Neural progenitor cell (in vitro differentiated cells): ENCODE measurements at places on chromosomes 5 and 9.

- DNase-seq = no peak
- H3K4me3 ChIP-seq = no peak overlapping the region
- H3K27ac ChIP-seq = no peak overlapping the region
- no peaks in the 10 kb centered on the region for H3K36me3 ChIP-seq
These were observed 317.8 kb upstream of the ADCY2 start for GRCh38 chr5:7078101-7078500.

- peak; percentile 34 for DNase-seq
- H3K4me1 ChIP-seq = peaks cover 44% of the 10 kb centered on the region
- no peak overlapping the region for H3K27ac ChIP-seq
- H3K36me3 ChIP-seq = no peaks in the 10 kb centered on the region
These were observed 340 bp downstream of the ELAVL2 start for GRCh38 chr9:23825700-23826099.

- H3K4me3 ChIP-seq = no peak overlapping the region
- no peaks in the 10 kb centered on the region for H3K4me1 ChIP-seq
- H3K27ac ChIP-seq = no peak overlapping the region
- no peaks in the 10 kb centered on the region for H3K27me3 ChIP-seq
- DNase-seq = no peak
- H3K36me3 ChIP-seq = no peaks in the 10 kb centered on the region
These were observed 188.7 kb upstream of the ITGA1 start for GRCh38 chr5:52598968-52599367.

GRCh38 chr5:164255598-164256213 is 750.3 kb downstream of the MAT2B start:
- H3K36me3 ChIP-seq = no peaks in the 10 kb centered on the region
- H3K27ac ChIP-seq = no peak overlapping the region
- no peak for DNase-seq
- no peaks in the 10 kb centered on the region for H3K4me1 ChIP-seq
- no peaks in the 10 kb centered on the region for H3K27me3 ChIP-seq

GRCh38 chr9:68552700-68553476 is 12.2 kb upstream of the TMEM252 start:
- H3K27me3 ChIP-seq = peaks cover 75% of the 10 kb centered on the region
- no peaks in the 10 kb centered on the region for H3K36me3 ChIP-seq
- H3K27ac ChIP-seq = no peak overlapping the region
- no peak overlapping the region for H3K4me3 ChIP-seq
- H3K4me1 ChIP-seq = peaks cover 25% of the 10 kb centered on the region

- H3K36me3 ChIP-seq = no peaks in the 10 kb centered on the region
- H3K27ac ChIP-seq = no peak overlapping the region
- no peaks in the 10 kb centered on the region for H3K27me3 ChIP-seq
- peaks cover 9% of the 10 kb centered on the region for H3K4me1 ChIP-seq
These were observed 99.6 kb downstream of the TRIM32 start for GRCh38 chr9:116786737-116787136.

GRCh38 chr9:33044677-33045282 is 19.7 kb downstream of the DNAJA1 start:
- peak overlapping the region; percentile 60 for H3K4me3 ChIP-seq
- no peaks in the 10 kb centered on the region for H3K36me3 ChIP-seq
- peaks cover 5% of the 10 kb centered on the region for H3K4me1 ChIP-seq
- no peaks in the 10 kb centered on the region for H3K27me3 ChIP-seq

GRCh38 chr5:109961751-109962150 is 272.0 kb downstream of the MAN2A1 start:
- H3K4me1 ChIP-seq = peaks cover 2% of the 10 kb centered on the region
- no peak for DNase-seq
- no peak overlapping the region for H3K27ac ChIP-seq
- H3K27me3 ChIP-seq = no peaks in the 10 kb centered on the region

DNA sequence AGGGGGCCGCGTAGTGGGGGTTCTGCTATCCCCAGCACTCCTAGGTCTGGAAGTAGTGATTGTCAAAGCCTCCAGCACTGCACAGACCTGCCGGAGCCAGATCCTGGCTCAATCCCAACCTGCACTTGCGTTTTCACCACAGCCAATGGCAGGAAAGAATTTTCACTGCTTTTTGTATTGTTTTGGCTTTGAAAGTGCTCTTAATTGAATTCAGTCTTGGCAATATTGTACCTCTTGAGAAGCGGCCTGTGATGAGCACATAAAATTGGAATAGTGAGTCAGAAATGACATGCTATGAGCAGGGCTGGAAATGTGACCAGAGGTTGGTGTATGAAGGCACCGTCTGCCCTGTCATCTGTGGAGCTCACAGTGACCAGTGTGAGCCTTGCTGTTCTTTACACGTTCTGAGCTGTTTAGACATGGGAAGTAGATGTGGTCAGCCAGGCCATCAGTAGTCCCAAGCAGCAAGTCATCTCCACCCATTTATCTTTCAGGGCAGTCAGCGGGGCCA is 41.5 kb downstream of the SECISBP2 start:
- no peaks in the 10 kb centered on the region for H3K27me3 ChIP-seq
- no peak overlapping the region for H3K4me3 ChIP-seq
- peaks cover 17% of the 10 kb centered on the region for H3K4me1 ChIP-seq
- no peaks in the 10 kb centered on the region for H3K36me3 ChIP-seq

DNA sequence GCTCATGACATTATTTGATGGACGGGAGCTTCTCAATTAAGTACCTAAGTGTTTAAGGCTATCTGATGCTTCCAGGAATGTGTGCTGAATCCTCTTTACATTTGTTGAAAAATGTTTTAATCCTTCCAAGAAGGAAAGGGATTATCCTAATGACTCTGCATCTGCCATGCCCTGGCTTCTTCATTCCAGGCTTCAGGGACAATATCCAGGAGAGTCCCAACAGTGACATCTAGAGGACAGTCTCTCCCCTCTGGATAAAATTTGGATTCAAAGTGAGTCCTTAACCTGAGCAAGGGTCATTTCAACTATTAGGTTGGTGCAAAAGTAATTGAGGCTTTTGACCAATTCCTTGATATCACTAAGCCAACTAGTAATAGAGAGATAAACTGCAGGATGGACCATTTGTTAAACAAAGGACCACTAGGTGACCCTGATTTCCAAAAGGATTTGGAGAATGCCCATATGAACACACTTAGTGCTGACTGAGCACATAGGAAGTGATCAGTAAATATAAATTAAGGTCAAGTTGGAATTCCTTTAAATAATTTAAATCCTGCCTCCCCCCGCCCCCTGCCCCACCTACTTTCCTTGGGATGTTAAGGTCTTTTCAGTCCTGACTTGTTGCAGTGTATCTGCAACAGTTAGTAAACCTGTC is 19.1 kb downstream of the TNFSF8 start:
- H3K27ac ChIP-seq = no peak overlapping the region
- no peaks in the 10 kb centered on the region for H3K4me1 ChIP-seq
- H3K36me3 ChIP-seq = no peaks in the 10 kb centered on the region

GRCh38 chr5:107958861-107959260 is 288.1 kb upstream of the EFNA5 start:
- H3K4me3 ChIP-seq = no peak overlapping the region
- no peaks in the 10 kb centered on the region for H3K36me3 ChIP-seq
- DNase-seq = no peak
- no peak overlapping the region for H3K27ac ChIP-seq

- DNase-seq = no peak
- peaks cover 6% of the 10 kb centered on the region for H3K4me1 ChIP-seq
- H3K4me3 ChIP-seq = no peak overlapping the region
These were observed 40.4 kb upstream of the ORM1 start for GRCh38 chr9:114282507-114282906.

DNA sequence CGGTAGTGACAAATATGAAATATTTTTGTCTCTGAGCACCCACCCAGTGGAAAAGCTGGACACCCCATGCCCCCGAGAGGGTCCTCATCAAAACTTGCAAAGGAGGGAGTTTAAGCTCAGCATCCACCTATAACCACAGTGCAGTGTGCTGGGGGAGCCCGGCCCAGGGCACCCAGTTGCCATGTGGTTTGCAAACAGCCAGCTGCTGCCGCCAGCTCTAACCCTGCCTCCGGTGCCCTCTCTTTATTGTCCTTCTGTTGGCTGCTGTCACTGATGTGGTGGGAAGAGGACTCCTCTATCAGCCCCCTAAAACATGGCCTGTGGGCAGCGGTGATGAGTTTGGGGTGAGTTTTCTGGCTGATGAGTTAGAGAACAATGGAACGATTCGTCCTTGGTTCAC is 160.9 kb upstream of the MVB12B start:
- H3K36me3 ChIP-seq = no peaks in the 10 kb centered on the region
- no peaks in the 10 kb centered on the region for H3K4me1 ChIP-seq
- H3K27ac ChIP-seq = no peak overlapping the region
- H3K4me3 ChIP-seq = no peak overlapping the region

DNA sequence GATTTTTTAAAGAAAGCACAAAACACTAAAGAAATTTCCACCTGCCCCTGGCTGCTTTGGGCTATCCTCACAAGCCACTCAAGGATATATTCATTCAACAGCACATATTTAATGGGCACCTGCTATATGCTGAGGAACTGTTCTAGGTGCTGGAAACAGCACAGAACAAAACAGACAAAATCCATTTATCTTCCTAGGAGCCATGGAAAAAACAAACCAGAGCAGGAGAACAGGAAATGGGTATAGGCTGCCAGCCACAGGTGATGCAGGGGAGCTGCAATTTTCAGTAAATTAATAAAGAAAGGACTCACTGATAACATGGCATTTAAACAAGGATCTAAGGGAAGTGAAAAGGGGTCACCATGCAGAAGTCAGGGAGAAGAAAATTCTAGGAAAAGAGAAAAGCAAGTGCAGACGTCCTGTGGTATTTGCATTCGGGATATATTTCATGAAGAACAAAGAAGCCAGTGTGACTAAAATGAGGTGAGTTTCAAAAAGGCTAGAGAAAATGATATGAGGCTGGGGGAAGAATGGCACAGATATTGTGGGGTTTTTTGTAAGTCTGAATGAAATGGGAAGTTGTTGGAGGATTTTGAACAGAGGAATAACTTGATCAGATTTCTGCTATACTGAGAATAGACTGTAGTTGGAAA is 152.2 kb downstream of the ADAMTSL1 start:
- H3K36me3 ChIP-seq = no peaks in the 10 kb centered on the region
- no peak overlapping the region for H3K4me3 ChIP-seq
- peaks cover 8% of the 10 kb centered on the region for H3K4me1 ChIP-seq
- H3K27me3 ChIP-seq = no peaks in the 10 kb centered on the region
- no peak overlapping the region for H3K27ac ChIP-seq

DNA sequence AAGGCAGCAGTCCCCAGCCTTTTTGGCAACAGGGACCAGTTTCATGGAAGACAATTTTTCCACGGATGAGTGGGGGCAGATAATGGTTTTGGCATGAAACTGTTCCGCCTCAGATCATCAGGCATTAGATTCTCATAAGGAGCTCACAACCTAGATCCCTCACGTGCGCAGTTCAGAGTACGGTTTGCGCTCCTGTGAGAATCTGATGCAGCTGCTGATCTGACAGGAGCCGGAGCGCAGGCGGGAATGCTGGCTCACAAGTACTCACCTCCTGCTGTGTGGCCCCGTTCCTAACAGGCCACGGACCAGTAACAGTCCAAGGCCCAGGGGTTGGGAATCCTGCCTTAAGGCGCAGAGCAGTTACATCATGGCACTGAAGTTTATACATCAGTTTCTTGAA is 3.3 kb upstream of the BRD3 start:
- H3K4me1 ChIP-seq = peaks cover 3% of the 10 kb centered on the region
- H3K36me3 ChIP-seq = no peaks in the 10 kb centered on the region
- no peak overlapping the region for H3K4me3 ChIP-seq
- DNase-seq = peak; percentile 1
- H3K27ac ChIP-seq = no peak overlapping the region

DNA sequence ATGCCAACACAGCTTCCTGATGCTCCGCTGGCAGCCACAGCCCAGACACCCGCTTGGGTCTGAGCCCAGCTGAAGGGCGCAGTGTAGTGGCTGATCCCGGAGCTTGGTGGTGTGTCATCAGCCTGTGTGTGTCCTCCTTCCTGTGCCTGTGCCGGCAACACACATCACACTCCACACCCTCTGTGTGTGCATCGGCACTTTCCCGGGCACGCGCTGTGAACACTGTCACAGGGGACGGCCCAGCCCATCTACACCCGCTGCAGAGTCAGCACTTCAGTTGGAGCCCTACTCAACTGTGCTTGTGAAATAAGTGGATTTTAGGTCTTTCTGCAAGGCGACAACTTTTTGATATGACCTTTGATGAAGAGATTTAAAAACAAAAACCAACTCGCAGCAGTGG is 189.4 kb downstream of the IRX2 start:
- H3K27me3 ChIP-seq = no peaks in the 10 kb centered on the region
- H3K4me1 ChIP-seq = no peaks in the 10 kb centered on the region
- H3K27ac ChIP-seq = no peak overlapping the region
- H3K4me3 ChIP-seq = no peak overlapping the region

GRCh38 chr9:106818034-106818433 is 44.9 kb upstream of the ZNF462 start:
- no peaks in the 10 kb centered on the region for H3K4me1 ChIP-seq
- H3K27me3 ChIP-seq = no peaks in the 10 kb centered on the region
- H3K27ac ChIP-seq = no peak overlapping the region

DNA sequence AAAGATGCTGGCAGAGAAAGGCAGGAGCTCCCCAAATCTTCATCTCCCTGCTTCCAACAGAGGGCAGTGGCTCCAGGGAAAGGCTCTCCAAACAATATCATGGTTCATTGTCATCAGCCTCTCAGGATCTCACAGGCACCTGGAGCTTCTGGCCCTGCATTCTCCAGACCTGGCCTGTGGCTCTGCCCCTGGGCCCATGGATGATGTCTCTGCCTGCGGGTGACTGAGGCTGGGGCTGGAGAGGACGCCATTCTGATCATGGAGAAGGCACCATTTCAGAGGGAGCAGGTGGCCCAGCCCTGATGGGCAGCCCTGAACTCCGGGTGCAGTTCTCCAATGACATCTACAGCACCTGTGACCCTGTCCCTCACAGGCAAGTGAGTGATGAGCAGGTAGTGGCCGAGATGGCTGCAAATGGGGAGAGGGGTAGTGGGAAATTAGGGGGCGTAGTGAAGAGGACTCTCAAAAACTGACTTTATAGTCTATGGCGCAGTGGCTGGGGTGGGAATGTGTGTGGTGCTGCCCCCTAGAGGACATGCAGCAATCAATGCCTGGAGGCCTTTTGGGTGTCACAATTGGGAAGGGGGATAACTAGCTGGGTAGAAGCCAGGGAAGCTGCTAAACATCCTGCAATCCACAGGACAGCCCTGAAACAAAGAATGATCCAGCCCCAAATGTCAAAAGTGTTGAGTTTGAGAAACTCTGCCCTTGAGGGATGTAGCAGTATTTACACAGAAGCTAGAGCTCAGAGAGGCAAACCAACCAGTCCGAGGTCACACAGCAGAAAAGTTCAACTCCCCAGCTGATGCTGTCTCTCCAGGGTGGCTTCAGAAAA is 3.2 kb downstream of the SH3PXD2B start:
- H3K27ac ChIP-seq = no peak overlapping the region
- H3K4me3 ChIP-seq = no peak overlapping the region
- peaks cover 21% of the 10 kb centered on the region for H3K4me1 ChIP-seq

DNA sequence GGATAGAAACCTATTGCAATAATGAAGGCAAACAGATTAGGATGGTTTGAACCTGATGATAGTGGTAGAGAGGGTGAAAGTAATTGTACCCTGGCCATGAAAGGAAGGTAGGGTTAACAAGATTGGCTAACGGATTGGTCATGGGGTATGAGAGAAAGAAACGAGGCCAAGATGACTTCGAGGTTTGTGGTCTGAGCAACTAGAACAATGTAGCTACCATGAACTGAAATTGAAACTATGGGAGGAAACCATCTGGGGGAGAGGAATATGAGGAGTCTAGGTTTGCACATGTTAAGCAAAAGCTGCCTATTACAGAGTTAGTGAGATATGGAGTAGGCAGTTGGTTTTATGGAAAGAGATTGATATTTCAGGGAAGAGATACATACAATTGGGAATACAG is 406.0 kb downstream of the PRELID2 start:
- H3K27me3 ChIP-seq = no peaks in the 10 kb centered on the region
- H3K4me1 ChIP-seq = peaks cover 7% of the 10 kb centered on the region
- H3K4me3 ChIP-seq = no peak overlapping the region
- no peak overlapping the region for H3K27ac ChIP-seq
